Esophagus squamous epithelium (tissue), 5 donors: ENCODE measurements at places on chromosomes 2 and 18.

DNA sequence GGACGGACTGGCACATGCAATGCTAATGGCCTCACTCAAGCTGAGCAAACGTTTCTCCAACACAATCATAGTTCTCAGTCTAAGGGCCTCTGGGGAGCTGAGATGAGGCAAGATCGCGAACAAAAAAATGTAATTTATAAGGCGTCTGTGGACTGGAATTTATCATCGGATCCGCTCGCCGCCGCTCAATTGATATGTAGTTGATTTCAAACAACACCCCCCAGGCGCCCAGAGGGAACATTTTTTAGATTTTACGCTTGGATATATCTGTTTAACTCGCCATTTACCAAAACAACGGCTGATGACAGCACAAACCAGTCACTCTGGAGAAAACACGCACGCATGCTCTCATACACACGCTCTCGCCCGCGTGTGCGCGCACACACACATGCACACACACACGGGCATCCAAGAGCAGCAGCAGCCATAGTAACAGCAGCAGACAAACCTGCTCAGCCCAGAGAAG, 335.8 kb downstream of the SMAD2 start:
- DNase-seq = no peak

GRCh38 chr2:96353606-96354101, 18.1 kb downstream of the NCAPH start:
- DNase-seq = no peak

- no peak for DNase-seq
These were observed 100.0 kb upstream of the TCF4 start for GRCh38 chr18:55688030-55688429.

- DNase-seq = no peak
These were observed 105.9 kb downstream of the LYPD1 start for GRCh38 chr2:132564065-132564464.

GRCh38 chr2:8496617-8497016, 185.2 kb upstream of the ID2 start:
- no peak for DNase-seq

- DNase-seq = no peak
These were observed 334.6 kb upstream of the KLHL29 start for GRCh38 chr2:23050388-23050787.

DNA sequence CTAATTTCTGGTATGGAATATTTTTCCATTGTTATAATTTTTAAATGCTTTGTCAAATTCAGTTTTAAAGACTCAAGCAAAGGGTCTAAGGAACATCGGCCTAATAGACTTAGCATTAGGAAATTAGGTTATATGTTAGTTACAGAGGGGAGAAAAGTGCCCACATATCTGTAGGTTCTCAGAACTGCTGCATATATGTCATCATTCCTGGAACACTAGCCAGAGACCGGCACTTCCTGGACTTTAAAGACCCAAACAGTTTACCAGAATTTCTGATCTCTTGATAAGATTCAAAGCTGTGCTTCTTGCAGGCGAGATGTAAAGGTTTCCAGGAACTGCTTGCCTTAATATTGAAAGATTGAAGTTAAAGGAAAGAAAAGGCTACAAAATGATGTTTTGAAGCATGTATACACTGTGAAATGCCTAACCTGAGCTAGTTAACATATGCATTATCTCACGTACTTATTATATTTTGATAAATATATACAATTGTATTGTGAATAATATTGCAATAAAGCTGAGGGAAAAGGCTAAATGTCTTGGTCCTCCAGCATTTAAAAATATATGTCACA, 993.6 kb downstream of the LRP1B start:
- no peak for DNase-seq

DNA sequence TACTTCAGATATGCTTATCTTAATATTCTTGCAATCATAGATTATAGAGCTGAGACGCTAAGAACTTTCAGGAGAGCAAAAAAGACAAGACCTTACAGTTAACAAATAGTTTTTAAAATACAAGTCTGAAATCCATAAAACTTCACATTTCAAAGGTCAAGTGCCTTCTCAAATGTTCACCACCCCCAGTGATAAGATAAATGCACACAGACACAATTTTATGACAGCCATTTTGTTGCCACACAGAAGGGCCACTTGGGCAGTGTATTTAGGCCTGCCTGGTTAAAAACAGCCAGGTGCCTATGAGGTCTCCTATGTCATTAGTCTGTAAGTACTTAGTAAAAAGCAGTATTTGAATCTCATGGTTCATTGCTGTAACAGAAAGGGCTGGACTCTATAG, 8.1 kb upstream of the PSTPIP2 start:
- no peak for DNase-seq

DNA sequence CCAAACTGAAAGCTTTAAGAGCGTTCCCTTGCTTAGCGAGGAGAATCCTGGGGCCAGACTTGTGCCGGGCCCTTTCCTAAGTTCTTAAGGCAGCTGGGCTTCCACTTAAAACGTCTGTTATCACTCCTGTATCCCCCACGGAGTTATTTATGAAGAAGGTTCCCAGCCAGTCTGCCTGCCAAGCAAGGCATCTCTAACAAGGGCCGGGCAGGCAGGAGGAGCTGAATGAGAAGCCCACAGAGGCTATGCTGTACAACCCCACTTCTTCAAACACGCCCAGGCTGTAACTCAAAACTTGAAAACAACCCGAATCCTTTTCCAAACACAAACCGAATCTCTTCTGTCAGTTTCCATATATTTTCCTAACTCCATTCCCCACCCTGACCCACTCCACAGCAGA, 39.0 kb upstream of the ZFP36L2 start:
- no peak for DNase-seq

DNA sequence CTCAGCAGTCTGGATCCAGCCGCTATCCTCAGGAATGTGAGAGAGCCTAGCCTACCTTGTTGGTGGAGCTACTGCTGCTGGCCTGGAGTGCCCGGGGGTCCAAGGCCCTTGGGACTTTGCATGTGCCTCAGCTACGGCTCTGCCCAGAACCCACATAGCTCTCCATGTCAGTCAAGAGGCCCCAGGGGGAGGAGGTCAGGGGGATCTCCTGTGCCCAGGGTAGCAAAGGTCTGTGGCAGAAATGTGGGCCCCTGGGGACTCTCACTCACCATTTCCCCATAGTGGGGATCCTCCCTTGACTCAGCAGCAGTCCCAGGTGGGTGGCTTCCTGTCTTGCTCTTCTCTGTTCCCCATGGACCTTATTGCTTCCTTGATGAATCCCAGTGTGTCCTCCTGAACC, 342.7 kb upstream of the CHAC2 start:
- no peak for DNase-seq

DNA sequence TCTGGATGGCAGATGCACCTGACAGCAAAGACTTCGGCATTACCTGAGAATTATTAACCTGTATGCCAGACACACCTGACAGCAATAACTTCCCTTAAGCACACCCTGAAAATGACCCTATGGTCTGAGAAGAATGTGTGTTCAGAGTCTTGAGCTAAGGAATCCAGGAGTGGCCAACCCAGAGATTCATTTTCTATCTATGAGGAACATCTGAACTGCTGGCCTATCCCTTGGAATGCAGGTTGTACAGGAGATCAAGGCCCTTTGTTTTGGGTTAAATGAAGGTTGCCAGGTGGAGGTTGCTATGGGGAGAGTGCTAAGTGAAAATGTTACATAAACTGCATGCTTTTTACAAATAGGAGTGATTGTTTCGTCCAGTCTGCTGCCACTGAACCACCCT, 200.9 kb upstream of the MEIS1 start:
- no peak for DNase-seq

GRCh38 chr2:236562434-236562833, 7.2 kb upstream of the ACKR3 start:
- no peak for DNase-seq

- no peak for DNase-seq
These were observed 7.8 kb downstream of the RBM44 start for GRCh38 chr2:237806334-237806733.

- no peak for DNase-seq
These were observed 10.7 kb downstream of the ZAP70 start for GRCh38 chr2:97724073-97724410.

GRCh38 chr2:191566344-191566743, 111.6 kb upstream of the NABP1 start:
- DNase-seq = no peak

- DNase-seq = no peak
These were observed 14.8 kb downstream of the SERPINE2 start for GRCh38 chr2:224024270-224024669.

- no peak for DNase-seq
These were observed at the start of gene NTSR2 for GRCh38 chr2:11669454-11670291. Gene NTSR2, minus strand, starts transcription at chr2:11670195. Its CDS starts 66 bp downstream, at chr2:11670129.
